ENCODE measurements at places on chromosomes 12 and 14.
A peak's percentile ranks its signal among the peaks of the same experiment; 100 is the strongest.

DNA sequence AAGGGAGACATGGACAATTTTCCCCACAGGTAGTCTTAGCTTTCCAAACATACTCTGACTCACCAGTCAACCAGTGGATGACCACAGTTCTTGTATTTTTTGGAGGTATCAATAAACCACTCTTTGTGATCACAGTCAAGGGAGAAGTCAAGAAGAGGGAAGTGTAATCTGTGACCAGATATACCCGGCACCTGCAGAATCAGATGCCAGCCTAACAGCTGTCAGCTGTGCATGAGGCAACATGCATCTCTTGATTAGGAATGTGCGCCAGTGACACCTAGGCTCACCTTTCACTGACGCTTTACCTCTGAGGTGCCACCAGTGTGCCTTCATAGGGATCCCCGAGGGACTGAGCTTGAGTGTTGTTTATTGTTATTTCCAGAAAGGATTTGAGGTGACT, 20.0 kb downstream of the PROX2 start:
- DNase-seq = no peak
- no peak overlapping the region for H3K27ac ChIP-seq
- no peaks in the 10 kb centered on the region for H3K27me3 ChIP-seq
- H3K36me3 ChIP-seq = no peaks in the 10 kb centered on the region

- H3K4me3 ChIP-seq = no peak overlapping the region
- peaks cover 6% of the 10 kb centered on the region for H3K4me1 ChIP-seq
- no peaks in the 10 kb centered on the region for H3K27me3 ChIP-seq
- no peak overlapping the region for H3K27ac ChIP-seq
- no peak for DNase-seq
Measured at GRCh38 chr12:115046805-115047204, 362.8 kb upstream of the TBX3 start.

DNA sequence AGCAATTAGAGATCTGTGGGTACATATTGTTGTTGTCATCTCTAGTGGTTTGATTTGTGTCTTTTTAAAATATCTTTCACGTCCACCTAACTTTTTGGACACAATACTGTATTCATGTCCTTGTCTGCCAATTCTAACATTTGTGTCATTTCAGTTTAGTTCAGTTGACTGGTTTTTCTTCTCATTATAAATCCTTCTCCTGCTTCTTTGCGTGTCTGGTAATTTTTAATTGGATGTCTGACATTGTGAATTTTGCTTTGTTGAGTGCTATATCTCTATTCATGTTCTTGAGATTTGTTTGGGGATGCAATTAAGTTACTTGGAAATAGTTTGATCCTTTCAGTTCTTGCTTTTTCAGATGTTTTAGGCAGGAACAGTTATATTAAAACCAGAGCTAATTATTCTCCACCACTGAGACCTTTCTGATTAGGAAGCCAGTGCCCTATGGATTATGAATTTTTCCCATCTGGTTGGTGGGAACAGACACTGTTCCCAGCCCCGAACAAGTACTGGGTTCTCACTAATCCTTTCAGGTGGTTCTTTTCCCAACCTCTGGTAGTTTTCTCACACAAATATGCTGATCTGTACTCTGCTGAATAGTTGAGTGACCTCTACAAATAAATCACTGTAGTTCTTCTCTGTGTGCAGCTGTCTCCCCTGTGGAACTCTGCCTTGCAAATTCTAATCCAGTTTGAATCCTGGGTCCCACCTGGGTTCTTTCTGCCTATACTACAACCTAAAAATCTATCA, 91.1 kb upstream of the DYNC1H1 start:
- no peak overlapping the region for H3K27ac ChIP-seq
- DNase-seq = no peak
- H3K4me1 ChIP-seq = peaks cover 9% of the 10 kb centered on the region

DNA sequence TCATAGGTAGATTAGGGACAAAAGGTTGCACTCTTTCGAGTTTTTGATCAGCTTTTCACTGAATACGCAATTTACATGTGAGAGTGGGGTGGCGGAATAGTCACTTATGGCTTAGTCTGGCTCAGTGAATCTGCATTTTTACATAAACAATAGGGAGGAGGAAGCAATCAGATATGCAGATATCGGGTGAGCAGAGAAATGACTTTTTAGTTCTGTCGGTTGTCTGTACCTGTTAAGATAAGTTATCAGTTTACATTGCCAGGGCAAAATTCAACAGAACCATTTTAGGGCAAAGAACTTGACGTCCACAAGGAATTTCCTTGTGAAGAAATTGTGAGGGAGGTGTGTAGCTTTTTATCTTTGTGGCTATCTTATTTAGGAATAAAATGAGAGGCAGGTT, 15.4 kb upstream of the EGLN3 start:
- H3K36me3 ChIP-seq = no peaks in the 10 kb centered on the region
- no peaks in the 10 kb centered on the region for H3K27me3 ChIP-seq
- H3K4me1 ChIP-seq = no peaks in the 10 kb centered on the region
- DNase-seq = no peak
- no peak overlapping the region for H3K27ac ChIP-seq

DNA sequence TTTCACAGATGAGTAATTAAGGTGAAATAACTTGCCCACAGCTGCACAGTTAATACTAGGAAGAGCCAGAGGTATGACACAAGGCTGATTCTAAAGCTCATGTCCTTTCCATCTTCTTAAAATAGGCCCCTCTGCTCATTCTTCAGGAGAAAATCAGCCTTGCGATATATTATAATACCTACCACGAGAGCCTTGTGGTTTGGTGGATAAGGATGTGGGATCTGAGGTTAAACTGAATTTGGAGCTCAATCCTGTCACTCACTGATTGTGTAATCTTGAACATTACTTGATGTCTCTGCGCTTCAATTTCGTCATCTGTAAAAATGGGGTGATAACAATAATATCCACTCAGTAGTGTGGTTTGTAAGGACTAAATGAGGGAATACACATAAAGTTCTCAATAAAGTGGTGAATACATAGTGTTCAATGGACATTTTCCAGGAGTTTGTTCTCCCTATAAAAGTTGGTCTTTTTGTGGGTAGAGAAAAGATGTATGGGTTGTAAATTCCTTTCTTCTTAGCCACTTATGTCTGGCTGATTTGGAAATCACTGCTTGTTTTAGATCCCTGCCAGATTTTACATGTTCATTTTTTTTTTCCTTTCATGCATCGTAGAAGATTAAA, 25.1 kb upstream of the ATP2B1 start:
- H3K27me3 ChIP-seq = no peaks in the 10 kb centered on the region
- no peaks in the 10 kb centered on the region for H3K4me1 ChIP-seq
- no peaks in the 10 kb centered on the region for H3K36me3 ChIP-seq
- peak; percentile 14 for DNase-seq

GRCh38 chr12:90274407-90274806, 565.8 kb upstream of the ATP2B1 start:
- no peak for DNase-seq
- no peak overlapping the region for H3K27ac ChIP-seq
- H3K4me3 ChIP-seq = no peak overlapping the region
- no peaks in the 10 kb centered on the region for H3K36me3 ChIP-seq
- H3K27me3 ChIP-seq = no peaks in the 10 kb centered on the region

- DNase-seq = no peak
- H3K27me3 ChIP-seq = no peaks in the 10 kb centered on the region
- H3K4me1 ChIP-seq = no peaks in the 10 kb centered on the region
- no peak overlapping the region for H3K27ac ChIP-seq
Measured at GRCh38 chr12:113366827-113367226, 8.4 kb downstream of the PLBD2 start.

- H3K27ac ChIP-seq = no peak overlapping the region
- H3K4me1 ChIP-seq = peaks cover 15% of the 10 kb centered on the region
- DNase-seq = no peak
- H3K36me3 ChIP-seq = no peaks in the 10 kb centered on the region
- no peaks in the 10 kb centered on the region for H3K27me3 ChIP-seq
Measured at GRCh38 chr14:33857650-33858049, 93.2 kb downstream of the EGLN3 start.

GRCh38 chr14:99758121-99758821, 34.9 kb upstream of the EML1 start:
- H3K4me1 ChIP-seq = no peaks in the 10 kb centered on the region
- DNase-seq = peak; percentile 44
- H3K36me3 ChIP-seq = no peaks in the 10 kb centered on the region
- no peaks in the 10 kb centered on the region for H3K27me3 ChIP-seq
- no peak overlapping the region for H3K4me3 ChIP-seq
- no peak overlapping the region for H3K27ac ChIP-seq

GRCh38 chr14:25658988-25659387, 609.0 kb upstream of the STXBP6 start:
- no peaks in the 10 kb centered on the region for H3K4me1 ChIP-seq
- no peaks in the 10 kb centered on the region for H3K36me3 ChIP-seq
- H3K4me3 ChIP-seq = no peak overlapping the region
- no peaks in the 10 kb centered on the region for H3K27me3 ChIP-seq
- DNase-seq = no peak

- H3K4me3 ChIP-seq = no peak overlapping the region
- H3K4me1 ChIP-seq = peaks cover 27% of the 10 kb centered on the region
- peak; percentile 93 for DNase-seq
- H3K36me3 ChIP-seq = no peaks in the 10 kb centered on the region
- H3K27me3 ChIP-seq = no peaks in the 10 kb centered on the region
Measured at GRCh38 chr12:116434155-116435011, 124.8 kb upstream of the MAP1LC3B2 start.

DNA sequence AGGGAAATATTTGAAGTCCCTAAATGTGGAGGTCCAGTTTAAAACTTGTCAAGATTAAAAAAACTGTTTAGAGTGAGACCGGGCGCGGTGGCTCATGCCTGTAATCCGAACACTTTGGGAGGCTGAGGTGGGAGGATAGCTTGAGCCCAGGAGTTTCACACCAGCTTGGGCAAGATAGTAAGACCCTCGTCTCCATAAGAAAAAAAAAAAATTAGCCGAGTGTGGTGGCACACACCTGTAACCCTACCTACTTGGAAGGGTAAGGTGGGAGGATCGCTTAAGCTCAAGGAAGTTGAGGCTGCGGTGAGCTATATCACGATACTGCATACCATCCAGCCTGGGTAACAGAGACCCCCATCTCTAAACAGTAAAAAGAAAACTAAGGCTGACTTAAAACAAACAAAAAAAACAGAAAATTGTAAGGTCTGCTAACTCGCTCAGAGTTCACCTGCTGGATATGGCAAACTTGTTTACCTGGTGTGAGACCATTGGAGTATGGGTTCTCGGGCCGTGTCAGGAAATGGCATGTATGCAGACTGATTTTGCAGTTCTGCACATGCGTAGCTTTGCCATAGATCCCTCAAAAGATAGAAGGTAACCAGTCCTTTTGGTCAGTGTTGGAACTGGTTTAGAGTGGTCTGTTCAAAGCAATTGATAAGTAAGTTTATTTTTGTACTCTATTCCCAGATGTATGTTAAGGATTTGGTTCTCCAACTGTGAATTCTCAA, 2.1 kb downstream of the RNF10 start:
- no peaks in the 10 kb centered on the region for H3K36me3 ChIP-seq
- peak; percentile 26 for DNase-seq
- no peaks in the 10 kb centered on the region for H3K27me3 ChIP-seq
- peaks cover 41% of the 10 kb centered on the region for H3K4me1 ChIP-seq
- no peak overlapping the region for H3K27ac ChIP-seq
- H3K4me3 ChIP-seq = peak overlapping the region; percentile 95

- H3K27ac ChIP-seq = no peak overlapping the region
- no peak overlapping the region for H3K4me3 ChIP-seq
- H3K27me3 ChIP-seq = no peaks in the 10 kb centered on the region
Measured at GRCh38 chr14:97850886-97851285, 1053.7 kb downstream of the VRK1 start.

GRCh38 chr14:82447586-82447985, 913.9 kb upstream of the SEL1L start:
- H3K27ac ChIP-seq = no peak overlapping the region
- H3K27me3 ChIP-seq = no peaks in the 10 kb centered on the region
- H3K4me3 ChIP-seq = no peak overlapping the region
- no peak for DNase-seq
- no peaks in the 10 kb centered on the region for H3K36me3 ChIP-seq
- no peaks in the 10 kb centered on the region for H3K4me1 ChIP-seq
